Stimulated activated CD4-positive, alpha-beta T cell treated with anti-CD3 and anti-CD28 coated beads, Interleukin-4, amount 100 ng/mL, for 24 hours (primary cell): ENCODE measurements at places on chromosomes 4 and X.

DNA sequence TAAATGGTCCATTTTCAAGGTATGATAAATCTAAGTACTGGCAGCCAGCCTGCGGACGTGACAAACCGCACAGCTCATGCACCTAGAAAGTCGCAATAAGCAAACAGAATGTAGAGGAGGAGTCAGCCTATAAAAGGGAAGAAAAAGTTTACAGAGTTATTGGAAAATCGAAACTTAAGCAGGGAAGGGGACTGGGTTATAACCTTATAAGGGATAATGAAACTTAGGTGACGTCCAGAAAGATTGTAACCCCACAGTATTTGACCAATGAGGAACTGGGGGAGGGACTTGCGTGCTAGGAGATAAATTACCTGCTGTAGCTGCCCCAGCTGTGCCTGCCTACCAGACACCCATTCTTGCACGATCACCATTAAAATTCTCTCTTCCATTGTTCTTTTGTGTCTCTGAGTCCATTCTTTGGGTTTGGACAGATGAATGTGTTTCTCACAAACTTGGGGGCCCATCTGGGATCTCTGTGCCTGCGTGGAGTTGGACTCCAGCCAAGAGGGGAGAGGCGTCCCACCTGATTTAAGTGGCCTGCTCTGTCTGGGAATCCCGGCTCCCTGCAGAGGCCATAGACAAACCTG is 61.0 kb downstream of the ZCCHC12 start:
- no peak for DNase-seq

GRCh38 chr4:172232966-172233365 is 419.8 kb downstream of the GALNTL6 start:
- no peak for DNase-seq

GRCh38 chr4:41363384-41363981 is 106.8 kb downstream of the UCHL1 start:
- no peak for DNase-seq

- DNase-seq, result no peak
These were observed 165.3 kb upstream of the FAM241A start for GRCh38 chr4:111979921-111980320.

GRCh38 chrX:317424-318067 is 1.1 kb downstream of the GTPBP6 start:
- DNase-seq, result no peak

- no peak for DNase-seq
These were observed 33.8 kb upstream of the SLAIN2 start for GRCh38 chr4:48307528-48307927.

GRCh38 chr4:38939165-38939564 is 71.6 kb downstream of the FAM114A1 start:
- no peak for DNase-seq

DNA sequence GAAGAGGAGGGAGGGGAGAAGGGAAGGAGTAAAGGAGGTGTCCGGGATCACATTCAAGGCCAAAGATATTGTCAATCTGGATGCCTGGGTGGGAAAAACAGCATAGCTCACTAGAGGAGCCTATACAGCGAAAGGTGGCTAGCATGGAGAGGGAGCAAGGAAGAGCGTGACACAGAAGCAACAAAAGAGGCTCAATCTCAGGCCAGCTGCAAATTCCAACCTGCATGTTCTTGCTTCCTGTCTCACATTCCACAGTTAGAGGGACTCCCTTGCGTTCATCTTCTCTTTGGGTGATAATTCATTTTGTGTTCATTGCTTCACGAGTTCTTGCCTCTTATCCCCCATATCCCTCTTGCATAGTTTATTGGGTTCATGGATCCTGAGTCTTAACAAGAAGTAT is 3.0 kb upstream of the CLNK start:
- no peak for DNase-seq

DNA sequence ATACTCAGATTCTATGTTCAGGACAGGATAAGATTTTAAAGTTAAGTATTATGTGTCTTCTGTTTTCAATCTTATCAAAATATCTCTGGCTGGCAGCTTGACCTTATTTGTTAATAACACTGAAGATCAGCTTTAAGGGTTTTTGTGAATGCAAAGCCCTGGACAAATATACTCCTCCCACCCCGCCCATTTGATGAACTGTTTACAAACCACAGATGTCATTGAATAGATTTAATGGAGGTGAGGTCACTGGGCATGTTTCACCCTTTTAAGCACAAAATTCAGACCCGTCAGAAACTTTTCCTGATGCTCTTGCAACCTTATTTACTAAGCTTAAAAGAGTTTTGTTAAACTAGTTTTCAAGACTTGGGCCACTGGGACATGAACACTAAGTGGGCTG is 10.1 kb upstream of the CXCL8 start:
- no peak for DNase-seq

- no peak for DNase-seq
These were observed 71.8 kb downstream of the TMA16 start for GRCh38 chr4:163566257-163566796.

GRCh38 chr4:13821522-13821921 is 194.0 kb upstream of the BOD1L1 start:
- no peak for DNase-seq

DNA sequence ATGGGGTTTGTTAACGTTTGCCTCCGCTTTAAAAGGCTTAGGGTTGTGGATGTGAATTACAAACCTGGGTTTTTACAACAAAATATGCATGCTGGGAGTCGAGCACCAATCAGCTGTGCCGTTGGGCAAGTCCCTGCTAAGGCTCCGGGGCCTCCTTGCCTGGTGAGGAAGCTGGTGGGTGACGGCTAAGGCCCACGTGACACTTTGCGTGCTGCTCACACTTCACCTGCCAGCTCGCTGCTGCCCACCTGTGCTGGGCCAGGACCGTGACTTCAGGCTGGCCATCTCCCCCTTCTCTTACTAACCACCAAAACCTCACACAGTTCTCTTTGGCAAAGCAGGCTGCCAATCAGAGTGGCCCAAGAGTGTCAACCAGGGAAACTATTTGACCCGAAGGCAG is 178.3 kb downstream of the AFAP1 start:
- no peak for DNase-seq

DNA sequence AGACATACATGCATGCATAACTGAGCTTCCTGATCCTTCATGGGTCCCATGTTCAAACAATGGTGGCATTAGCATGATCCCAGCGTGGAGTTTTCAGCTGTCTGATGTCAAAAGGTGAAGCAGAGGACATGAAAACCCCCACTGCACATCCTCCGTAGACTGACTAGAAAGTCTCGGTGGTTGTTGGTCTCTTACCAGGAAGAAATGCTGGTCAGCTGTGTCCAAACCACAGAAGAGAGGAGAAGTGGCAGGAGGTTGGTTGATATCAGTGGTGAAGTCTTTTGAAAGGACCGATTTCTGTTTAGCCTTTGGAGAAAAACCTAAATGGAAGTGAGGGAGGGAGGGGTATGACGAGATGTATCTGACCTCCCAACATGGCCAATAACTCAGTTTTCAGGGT is 201.9 kb downstream of the SPATA18 start:
- DNase-seq, result no peak

DNA sequence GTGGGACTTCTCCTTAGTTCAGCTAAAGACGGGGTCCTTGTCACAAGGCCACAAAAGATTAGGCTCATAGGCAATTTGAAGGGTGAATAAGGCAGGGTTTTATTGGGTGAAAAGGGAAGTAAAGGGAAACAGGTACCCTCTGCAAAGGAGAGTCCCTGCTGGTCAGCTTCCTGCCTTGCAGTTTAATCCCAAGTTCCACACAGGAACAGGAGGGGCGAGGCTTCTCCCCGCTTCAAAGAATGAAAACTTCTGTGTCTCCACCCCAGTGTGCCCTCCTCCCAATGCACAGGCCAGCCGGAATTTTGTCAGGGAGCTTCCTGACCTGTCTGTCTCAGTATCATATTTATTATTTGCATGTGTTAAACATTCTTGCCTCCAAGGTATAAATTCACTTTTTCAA is 37.1 kb downstream of the ITM2A start:
- DNase-seq, result no peak

GRCh38 chrX:78661836-78662235 is 2.7 kb upstream of the RTL3 start:
- no peak for DNase-seq

DNA sequence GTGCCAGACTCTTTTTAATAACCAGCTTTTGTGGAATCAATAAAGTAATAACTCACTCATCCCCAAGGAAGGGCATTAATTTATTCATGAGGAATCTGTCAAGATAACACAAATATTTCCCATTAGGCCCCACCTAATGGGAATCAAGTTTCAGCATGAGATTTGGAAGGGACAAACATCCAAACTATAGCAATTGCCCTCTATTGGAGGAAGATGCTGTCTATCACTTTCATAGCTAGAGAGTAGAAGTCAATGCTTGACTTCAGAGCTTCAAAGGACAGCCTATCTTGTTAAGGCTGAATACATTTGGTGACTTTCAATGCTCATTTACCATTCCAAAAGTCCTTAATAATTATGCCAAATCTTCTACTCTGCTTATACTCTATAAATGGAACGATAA is 84.9 kb upstream of the ATOH1 start:
- no peak for DNase-seq
